ENCODE measurements at places on chromosomes 13 and 19. TPM values are rescaled to one million over a fixed set of nuclear protein-coding genes. Genes with fewer than 3 reads are reported as not detected.

- no peak for DNase-seq
These were observed 95.8 kb downstream of the DNAJC15 start for GRCh38 chr13:43119206-43119605.

GRCh38 chr13:43267916-43268315 lies 244.5 kb downstream of the DNAJC15 start:
- DNase-seq: no peak

DNA sequence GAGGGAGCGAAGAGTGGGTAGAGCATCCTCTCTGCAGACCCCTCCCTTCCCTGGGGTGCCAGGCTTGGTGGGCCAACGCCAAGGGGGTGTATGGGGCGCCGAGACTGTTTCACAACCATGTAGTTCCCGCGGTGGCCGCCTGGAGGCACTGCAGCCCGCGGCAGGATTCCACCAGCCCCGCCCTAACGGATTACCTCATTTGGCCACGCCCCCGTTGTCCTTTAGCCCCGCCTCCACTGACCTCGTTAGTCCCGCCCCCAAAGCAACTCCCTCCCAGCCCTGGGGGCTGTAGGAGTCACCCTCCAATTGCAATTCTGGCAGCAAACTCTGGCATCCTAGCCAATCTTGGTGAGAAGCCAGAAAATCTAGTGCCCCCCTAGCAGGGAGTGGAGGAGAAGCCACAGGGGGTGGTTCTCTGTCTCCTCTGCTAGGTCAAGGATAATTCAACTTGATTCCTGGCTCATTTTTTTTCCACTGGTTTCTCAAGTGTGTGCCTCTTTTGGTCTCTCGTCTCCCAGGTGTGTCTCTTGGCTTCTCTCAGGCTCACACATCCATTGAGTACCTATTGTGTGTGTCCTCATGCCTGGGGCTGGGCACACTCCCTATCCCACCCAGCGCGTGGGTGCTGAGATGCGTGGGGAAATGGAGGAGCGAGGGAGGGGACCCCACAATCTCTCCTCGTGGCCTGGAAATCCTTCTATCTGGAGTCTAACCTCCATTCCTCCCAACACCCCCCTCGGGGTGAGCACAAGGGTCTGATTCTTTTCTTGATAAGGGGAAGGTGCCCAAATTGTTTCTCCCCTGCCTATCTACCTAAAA lies 2.0 kb downstream of the OLFM2 start:
- peak; percentile 41 for DNase-seq

GRCh38 chr19:32098968-32099367 lies 246.4 kb upstream of the ZNF507 start:
- no peak for DNase-seq

- DNase-seq: peak; percentile 28
These were observed 16.2 kb upstream of the PRODH2 start for GRCh38 chr19:35828692-35829301.

DNA sequence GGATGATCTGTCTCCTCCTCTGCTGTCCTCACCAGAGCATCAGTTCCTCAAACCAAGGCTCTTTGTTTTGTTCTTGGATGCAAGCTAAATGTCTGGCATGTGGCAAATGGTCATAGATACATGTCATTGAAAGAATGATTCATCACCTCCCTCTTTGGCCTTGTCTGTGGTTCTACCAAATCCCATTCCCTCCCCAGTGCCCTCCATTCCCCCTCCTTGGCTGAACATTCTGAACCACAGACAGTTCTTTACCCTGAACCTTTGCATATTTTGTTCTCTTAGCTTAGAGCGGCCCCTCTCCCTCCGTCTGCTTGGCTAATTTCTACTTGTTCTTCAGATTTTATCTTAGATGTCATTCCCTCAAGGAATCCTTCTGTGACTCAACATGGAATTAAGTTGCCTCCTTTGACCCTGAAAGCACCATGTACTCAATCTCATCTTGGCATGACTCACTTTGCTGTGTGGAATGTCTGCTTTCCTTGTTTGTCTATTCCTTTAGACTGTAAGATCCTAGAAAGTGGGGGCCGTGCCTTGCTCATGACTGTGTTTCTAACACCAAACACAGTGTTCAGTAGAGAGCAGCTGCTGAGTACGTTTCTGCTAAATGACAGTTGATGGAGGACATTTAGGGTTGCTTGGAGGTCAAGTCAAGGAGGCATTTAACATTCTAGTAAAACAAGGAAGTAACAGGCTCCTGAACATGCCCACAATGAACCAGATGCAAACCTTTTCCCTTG lies 8.1 kb downstream of the ALOX5AP start:
- DNase-seq: peak; percentile 50

DNA sequence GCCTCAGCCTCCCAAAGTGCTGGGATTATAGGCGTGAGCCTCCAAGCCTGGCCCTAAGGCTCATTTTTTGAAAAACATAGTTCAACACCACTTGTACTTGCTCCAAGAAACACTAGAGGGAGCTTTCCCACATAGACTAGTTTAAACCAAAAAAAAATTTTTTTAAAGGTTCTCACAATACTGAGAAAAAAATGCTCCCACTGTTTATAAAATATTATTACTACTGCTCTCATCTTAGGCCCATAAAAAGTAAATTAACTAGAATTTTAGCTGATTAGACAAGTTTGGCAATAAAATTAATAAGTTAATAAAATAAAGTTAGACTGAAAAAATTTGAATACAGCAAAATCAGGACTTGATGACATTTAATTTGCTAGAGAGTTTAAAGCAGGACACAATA lies 109.5 kb downstream of the TBC1D4 start:
- DNase-seq: no peak

GRCh38 chr13:60155978-60156377 lies 7.8 kb downstream of the DIAPH3 start:
- DNase-seq: no peak

DNA sequence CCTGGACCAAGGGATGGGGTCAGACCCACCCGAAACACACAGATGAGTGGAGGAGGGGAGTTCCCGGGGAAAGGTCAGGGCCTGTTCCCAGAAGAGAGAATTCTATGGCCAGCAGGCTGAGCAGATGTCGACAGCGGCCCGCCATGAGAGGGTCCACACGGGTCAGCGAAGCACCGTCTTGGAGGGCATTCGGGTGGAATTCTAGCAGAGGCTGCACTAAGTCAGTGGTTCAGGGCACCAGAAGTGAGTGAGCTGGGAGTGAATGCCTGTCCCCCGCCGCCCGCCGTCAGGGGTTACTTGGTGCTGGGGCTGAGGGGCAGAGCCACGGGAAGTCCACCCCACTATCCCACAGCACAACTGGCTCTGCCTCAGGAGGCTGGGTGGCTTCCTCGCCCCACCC lies 96.2 kb upstream of the VSTM2B start:
- no peak for DNase-seq

Gene ZNF577
- polyA plus RNA-seq: 17.2 TPM

Gene ZNF573
- 4.4 TPM for polyA plus RNA-seq

Gene RNF225
- polyA plus RNA-seq: 0.11 TPM

Gene CEACAM5
- polyA plus RNA-seq: not detected

Measured in urinary bladder (tissue), 4 donors.